T-helper 9 cell (primary cell): ENCODE measurements at places on chromosomes 5 and 9.

DNA sequence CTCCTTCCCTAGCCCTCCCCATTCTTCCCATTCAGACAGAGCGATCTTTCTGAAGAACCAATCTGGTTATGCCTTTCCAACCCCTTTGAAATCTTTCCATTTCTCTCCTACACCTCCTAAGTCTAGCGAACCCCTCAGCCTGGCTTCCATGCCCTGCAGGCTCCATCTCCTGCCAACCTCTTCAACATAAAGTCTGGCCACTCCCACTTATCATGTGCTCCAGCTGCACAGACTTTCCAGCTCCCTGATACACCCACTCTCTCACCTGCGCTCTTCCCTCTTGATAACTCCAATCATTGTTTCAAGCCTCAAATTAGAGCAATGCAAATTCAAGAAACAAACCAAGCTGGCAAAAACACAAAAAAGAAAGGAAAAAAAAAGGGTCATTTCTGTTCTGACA is 3.8 kb upstream of the ORM1 start:
- DNase-seq: no peak

- no peak for DNase-seq
Measured at GRCh38 chr5:148898413-148899075, 72.1 kb downstream of the ADRB2 start.

DNA sequence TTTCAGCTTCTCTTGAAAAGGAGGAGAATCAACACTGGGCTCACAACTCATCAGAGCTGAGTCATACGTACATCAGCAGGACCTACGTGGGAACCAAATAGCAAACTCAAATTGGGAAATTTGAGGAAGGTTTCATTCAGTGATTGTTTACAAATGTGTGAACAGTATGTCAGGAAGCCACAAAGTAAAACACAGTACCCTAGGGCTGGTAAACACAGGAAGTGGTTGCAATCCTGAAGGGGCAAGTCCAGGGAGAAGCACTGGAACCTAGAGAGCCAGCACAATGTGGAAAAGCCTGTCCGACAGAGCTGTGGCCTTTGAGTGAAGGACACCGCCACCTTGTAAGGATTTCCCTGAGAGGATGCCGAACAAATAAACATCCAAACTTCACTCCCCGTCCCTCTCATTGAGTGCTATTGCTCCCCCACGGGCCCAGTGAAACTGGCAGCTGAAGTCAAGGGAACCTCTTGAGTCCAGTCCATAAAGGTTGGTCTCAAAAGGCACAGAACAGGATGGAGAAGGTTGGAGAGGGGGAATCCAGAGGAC is 26.7 kb upstream of the RICTOR start:
- no peak for DNase-seq

- peak; percentile 85 for DNase-seq
Measured at GRCh38 chr9:129737479-129738274, 15.2 kb downstream of the PTGES start.

DNA sequence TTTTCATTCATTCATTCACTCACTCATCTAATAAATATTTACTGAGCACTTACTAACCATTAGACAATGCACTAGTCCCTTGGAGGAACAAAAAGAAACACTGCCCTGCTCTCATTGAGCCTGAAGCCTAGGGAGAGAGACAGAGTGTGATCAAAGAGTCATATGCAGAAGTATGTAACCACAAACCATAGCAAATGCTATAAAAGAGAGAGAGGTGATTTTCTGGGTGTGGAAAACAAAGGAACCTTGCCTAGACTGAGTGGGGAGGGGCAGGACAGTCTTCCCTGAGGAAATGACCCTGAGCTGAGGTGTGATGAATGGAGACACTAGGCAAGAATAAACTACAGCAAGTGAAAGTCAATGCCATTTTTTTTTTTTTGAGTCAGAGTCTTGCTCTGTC is 10.8 kb upstream of the ADRA1B start:
- DNase-seq: no peak

GRCh38 chr5:179494774-179495526 is 55.4 kb upstream of the RUFY1 start:
- DNase-seq: no peak

GRCh38 chr5:112367400-112367799 is 51.7 kb downstream of the EPB41L4A start:
- no peak for DNase-seq

DNA sequence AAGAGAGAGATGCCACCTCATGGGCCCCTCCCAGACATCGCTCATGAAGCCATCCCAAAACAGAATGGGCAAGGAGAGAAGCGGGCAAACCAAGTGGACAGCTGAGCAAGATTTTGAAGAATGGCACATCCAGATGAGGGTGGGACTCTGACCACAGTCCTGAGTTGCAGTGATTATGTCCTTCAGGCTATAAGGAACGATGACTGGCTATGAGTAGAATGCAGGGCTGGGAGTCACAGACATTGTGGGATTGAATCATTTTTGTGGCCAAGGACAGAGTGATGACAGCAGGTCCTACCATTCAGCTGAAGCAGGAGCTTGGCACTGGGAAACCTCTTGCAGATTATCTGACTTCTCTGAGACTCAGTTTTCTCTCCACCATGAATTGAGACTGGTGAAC is 245.7 kb upstream of the SLC30A5 start:
- no peak for DNase-seq

- peak; percentile 38 for DNase-seq
Measured at GRCh38 chr9:78369639-78370219, 72.8 kb downstream of the PSAT1 start.

- DNase-seq: no peak
Measured at GRCh38 chr5:58088941-58089340, 370.9 kb downstream of the PLK2 start.
